ENCODE measurements at places on chromosomes 11 and 22.

DNA sequence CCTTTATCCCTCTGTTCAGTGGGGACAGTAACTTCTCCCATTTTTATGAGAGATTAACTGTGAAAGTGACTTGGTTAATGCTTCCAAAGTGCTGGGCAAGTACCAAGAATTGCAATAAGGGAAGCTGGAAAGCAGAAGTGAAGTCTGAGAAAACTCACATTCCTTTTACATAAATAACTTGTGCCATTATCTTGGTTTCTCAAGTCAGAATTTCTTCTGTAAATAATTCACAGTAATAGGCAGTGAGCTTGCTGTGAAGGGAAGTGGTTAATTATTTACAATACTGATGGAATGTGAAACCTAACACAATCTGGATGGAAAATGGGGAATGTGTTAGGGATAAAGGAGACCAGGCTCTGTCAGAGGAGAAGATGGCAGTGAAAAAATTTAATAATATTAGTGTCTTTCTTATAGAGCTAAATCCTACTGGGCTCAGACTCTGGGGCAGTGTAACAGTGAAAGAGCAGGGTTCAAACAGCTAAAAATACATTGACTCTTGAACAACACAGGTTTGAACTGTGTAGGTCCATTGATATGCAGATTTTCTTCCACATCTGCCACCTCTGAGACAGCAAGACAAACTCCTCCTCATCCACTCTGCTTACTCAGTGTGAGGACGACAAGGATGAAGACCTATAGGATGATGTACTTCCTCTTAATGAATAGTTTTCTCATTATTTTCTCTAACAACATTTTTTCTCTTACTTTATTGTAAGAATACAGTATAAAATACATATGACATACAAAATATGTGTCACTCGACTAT is 251.5 kb upstream of the ISX start:
- no peak for DNase-seq

DNA sequence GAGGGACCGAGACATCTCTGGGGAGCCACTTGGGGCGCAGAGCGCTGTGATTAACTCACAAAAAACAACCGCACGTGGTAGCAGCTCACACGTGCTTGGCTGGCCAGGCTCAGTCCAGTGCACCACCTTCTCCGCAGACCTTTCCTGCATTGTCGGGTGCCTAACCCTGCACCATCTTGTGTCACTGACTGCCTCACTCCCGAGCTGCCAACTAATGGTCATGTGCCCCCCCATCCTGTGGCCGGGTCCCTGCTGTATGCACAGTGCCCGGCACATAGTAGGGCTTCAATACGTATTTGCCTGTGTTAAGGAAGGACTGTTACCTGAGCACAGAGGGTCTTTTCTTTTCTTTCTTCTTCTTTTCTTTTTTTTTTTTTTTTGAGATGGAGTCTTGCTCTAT is 71.9 kb downstream of the ARHGAP8 start:
- no peak for DNase-seq

DNA sequence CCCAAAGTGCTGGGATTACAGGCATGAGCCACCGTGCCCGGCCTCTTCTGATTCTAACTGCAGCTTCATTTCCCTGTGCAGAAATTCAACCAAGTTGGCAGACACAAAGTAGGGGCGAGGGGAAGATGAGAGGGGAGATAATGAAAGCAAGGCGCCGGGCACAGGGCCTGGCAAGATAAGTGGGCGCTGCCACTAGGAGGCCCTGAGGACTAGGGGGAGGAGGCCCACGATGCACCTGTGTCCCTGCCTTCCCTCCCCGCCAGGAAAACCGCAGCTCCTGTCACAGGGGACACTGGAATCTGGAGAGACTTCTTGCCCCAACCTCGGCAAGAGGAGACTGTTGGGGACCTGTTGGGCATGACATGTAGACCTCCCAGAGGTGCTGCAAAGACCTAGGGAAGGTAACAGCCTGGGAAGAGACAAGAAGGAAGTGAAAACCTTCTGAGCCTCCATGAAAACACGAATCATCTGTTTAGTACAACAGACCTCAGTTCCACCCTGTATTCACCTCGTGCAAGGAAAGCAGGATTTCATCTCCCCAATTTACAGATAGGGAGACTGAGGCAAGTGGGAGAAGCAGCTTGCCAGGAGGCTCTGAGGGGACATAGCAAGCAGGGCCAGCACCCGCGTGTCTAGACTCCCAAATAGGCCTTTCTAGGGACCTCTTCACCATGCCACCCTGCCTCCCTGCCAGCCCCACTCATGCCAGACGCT is 3.1 kb upstream of the LGALS1 start:
- DNase-seq = no peak

- no peak for DNase-seq
Measured at GRCh38 chr22:40237788-40238424, 60.2 kb downstream of the TNRC6B start.

- DNase-seq = no peak
Measured at GRCh38 chr11:35980686-35981390, 37.0 kb downstream of the LDLRAD3 start.

- DNase-seq = no peak
Measured at GRCh38 chr11:122661182-122661945, 5.8 kb downstream of the UBASH3B start.

DNA sequence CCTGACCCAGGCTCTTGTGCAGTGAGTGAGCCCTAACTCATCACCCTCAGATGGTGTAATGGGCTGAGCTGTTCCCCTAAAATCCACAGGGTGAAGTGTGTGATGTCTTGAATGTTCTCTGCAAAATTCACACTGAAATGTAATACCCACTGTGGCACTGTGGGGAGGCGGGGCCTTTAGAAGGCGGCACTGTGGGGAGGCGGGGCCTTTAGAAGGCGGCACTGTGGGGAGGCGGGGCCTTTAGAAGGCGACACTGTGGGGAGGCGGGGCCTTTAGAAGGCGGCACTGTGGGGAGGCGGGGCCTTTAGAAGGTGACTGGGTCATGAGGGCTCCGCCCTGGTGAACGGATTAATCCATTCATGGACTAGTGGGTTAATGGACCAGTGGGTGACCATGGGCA is 33.0 kb downstream of the CHID1 start:
- no peak for DNase-seq

DNA sequence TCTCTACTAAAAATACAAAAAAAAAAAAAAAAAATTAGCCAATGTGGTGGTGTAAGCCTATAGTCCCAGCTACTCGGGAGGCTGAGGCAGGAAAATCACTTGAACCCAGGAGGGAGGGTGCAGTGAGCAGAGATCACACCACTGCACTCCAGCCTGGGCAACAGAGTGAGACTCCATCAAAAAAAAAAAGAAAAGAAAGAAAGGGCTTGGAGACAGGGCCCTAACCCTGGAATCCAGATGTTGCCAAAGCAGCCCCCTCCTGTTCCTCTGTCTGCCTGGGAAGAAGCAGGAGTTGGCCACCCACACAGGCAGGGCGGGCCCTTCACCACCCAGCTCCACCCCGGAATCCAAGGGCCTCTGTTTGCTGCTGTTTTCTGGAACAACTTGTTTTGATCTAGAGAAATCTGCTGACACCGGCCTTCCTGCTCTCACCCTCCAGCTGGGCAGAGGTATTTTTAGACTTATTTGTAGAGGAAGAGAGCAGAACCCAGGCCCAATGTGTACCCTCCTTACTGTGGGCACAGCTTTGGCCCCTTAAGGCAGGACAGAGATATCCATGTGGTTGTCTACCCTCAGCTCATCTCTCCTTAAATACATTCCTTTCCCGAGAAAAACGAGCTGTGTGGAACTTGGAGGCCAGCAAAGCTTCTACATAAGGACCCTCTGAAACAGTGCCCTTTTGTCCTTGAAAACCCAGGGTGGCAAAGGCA is 2.7 kb upstream of the NEAT1 start:
- peak; percentile 84 for DNase-seq

DNA sequence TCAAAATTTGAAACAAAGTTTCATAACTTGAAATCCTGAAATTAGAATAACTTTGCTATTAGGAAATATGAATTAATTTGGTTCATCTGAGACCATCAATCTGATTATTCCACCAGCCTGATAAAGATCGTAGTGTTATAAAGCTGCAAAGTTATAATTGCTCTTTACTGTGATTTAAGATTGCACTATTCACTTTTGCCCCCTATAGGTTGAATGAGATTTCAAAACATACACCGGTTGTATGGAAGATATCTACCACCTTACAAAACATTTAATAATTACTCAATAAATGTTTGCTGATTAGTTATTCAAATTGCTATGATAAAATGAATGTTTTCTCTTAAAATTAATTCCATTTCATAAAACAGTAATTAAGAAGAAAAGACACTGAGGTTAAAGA is 26.1 kb downstream of the APIP start:
- no peak for DNase-seq

- DNase-seq = no peak
Measured at GRCh38 chr11:14858404-14858803, 33.6 kb downstream of the CYP2R1 start.

GRCh38 chr11:99803501-99803900 is 782.8 kb downstream of the CNTN5 start:
- no peak for DNase-seq

DNA sequence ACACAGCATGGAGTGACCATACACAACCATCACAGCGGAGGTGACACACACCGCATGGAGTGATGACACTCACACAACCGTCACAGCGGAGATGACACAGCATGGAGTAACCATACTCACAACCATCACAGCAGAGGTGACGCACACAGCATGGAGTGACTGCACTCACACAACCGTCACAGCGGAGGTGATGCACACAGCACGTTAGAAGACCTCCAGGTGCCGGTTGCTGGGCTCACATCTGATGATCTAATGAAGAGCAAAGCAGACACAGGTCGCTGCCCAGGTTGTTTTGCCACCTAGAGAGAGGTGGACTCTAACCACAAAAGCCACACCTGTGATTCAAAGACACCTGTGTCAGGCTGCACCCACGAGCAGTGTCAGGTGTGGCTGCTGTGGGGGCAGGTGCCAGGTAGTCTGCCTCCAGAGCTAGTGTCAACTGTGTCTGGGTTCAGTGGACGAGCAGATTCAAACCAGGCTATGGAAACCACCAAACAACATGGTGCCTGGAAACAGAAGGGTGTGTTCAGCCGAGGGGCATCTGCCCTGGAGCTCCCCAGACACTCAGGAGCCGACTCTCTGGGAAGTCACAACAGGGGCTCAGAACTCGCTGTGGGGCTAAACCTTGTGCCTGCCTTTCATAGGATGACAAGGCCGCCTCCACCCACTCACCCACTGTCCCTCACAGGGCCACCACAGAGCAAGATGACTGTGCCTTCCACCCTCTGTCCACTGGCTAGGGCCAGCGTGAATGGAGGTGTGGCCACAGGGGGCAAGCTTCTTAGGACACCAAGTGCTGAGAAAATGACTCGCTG is 608.2 kb downstream of the TBC1D22A start:
- DNase-seq = no peak

- no peak for DNase-seq
Measured at GRCh38 chr11:91536366-91536765, 688.3 kb upstream of the FAT3 start.

DNA sequence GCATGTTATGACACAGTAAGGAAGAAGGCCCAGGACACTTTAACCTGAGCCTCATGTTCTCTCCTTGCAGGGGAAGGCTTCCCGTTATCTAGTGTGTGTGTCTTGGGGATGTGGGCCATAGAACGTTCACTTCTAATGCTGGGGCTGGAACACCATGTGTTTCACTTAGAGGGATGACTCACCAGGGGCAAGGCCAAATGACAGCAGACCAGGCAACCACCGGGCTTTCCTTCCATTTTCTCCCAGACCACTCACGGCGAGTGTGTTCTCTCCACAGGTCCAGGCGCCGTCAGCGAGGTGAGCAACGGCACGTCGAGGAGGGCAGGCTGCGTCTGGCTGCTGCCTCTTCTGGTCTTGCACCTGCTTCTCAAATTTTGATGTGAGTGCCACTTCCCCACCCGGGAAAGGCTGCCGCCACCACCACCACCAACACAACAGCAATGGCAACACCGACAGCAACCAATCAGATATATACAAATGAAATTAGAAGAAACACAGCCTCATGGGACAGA is 964.4 kb downstream of the NTM start:
- DNase-seq = no peak

- no peak for DNase-seq
Measured at GRCh38 chr11:10067629-10068300, 226.3 kb downstream of the SBF2 start.

- no peak for DNase-seq
Measured at GRCh38 chr11:66142370-66143263, 72.5 kb downstream of the PACS1 start.

- DNase-seq = no peak
Measured at GRCh38 chr11:98056945-98057344, 963.8 kb upstream of the CNTN5 start.

DNA sequence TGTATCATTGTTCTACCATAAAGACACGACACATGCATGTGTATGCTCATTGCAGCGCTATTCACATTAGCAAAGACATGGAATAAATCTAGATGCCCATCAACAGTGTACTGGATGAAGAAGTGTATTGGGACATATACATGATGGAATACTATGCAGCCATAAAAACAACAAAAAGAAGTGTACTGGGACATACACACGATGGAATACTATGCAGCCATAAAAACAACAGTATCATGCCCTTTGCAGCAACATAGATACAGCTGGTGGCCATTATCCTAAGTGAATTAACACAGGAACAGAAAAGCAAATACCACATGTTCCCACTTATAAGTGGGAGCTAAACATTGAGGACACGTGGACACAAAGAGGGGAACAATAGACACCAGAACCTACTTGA is 22.7 kb downstream of the ARL14EP start:
- no peak for DNase-seq

DNA sequence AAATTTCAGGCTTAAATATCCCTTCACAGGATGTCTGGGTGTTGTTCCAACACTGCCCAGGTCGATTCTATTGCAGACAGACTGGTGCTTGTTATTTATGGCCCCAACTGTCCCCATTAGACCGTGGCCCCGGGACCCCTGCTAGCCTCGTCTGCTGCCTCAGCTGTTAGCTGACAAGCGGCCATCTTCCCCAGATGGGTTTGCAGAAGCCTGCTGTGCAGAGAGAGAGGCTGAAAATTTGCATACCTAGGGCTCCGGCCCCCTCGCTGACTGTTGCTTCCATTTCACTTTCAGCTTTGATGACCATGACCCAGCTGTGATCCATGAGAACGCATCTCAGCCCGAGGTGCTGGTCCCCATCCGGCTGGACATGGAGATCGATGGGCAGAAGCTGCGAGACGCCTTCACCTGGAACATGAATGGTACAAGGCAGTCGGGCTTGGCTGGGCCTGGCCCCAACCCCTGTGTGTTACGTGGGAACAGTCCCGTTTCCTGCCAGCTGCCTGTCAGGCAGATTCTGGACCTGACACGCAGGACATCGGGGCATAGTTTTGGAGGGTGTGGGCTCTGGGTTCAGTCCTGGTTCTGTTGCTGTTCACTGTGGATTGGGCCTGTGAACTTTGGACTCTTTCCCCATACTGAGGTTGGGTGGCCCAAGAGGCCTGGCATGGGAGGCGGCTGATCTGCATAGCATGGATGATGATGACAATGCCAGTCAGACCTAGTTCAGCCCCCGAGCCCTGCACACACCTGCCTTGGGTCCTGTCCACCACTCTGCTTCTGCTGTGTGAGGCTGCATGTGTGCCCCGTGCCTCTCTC is 16.4 kb downstream of the SMARCB1 start:
- no peak for DNase-seq

- no peak for DNase-seq
Measured at GRCh38 chr11:114832532-114833125, 154.3 kb downstream of the NXPE2 start.

All from CD4-positive, alpha-beta T cell treated with Interferon gamma for 1 hour (primary cell).